ENCODE measurements at places on chromosomes 11 and 22.

DNA sequence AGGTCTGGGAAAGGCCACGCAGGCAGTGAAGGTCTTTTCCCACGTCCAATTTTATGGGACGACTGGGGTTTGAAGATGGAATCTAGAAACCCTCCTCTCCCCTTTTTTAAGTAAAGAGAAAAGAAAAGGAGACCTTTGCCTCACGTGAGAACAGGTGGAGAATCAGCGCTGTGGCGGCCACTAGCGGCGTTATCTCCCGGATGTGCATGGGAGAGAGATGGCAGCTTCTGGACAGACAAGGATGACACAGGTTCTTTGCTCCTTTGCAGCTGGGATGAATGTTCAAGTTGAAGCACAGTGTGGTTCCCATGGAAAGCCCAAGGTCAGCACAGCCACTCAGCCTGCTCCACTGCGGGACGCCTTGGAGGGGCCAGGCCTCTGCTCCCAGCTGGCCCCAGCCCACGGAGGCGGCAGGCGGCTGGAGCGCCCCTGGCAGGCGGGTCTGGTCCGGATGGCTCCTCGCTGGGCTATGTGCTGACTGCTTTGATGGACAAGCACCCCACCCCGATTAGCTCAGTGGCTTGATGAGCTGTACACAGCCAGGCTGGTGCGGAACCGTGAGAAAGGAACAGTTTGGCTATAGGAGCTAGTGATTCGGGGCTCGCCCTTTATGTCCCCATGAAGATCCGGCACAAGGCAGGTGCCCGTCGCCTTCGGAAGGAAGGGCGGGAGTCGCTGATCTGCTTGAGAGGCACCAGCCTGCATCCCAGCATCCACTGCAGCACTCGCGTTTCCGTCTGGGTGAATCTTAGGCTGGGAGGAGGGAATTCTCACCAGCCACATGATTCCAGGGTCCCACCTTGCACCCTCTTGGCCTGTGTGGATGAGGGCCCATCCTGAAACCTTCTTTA, 14.5 kb upstream of the BID start:
- DNase-seq, result no peak

GRCh38 chr22:33350961-33351360, 292.8 kb upstream of the SYN3 start:
- no peak for DNase-seq

DNA sequence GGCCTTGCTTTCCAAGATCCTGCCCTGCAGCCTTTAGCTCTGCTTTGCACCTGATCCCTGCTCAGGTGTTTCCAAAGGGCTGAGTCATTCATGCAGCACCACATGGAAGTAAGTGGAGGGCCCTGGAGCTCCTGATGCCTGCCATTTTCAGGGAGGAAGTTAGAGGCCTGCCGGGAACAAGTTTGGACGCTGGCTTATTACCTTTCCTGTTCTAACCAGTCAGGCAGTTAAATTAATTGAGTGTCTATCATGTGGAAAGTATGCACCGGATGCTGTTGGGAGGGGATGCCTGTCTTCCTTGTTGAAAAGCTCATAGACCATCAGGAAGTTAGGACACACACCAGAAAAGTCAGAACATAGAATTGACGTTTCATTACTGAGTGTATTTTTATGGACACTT, 73.7 kb upstream of the PLET1 start:
- DNase-seq, result no peak

- no peak for DNase-seq
Measured at GRCh38 chr11:108034952-108035351, 26.3 kb downstream of the CUL5 start.

DNA sequence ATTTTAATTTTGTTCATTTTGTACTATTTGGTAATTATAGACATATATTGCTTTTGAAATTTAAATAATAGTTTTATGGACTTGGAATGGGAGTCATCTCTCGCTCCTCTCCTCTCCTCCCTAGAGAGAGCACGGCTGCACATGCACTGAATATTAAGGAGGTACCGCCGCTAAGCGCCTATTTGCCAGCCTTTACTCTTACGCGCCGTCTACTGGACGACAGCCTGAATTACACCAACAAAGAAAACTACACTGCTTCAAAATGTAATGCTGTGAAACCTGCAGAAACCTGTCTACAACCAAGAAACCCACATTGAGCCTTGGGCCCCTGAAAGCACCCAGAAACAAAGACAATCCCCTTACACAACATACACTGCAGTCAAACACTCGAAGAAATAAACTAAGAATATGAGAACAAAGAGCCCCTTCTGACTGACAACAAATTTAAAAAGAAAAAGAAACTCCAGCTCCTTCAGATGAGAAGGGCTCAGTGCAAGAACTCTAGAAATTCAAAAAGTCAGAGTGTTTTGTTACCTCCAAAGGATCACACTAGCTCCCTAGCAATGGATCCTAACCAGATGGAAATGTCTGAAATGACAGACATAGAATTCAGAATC, 737.2 kb downstream of the LRRC4C start:
- DNase-seq, result no peak

Measured in T-helper 17 cell (primary cell).